ENCODE measurements at places on chromosomes 1 and 21. TPM values are rescaled to one million over a fixed set of nuclear protein-coding genes. Genes with fewer than 3 reads are reported as not detected.
A peak's percentile ranks its signal among the peaks of the same experiment; 100 is the strongest.

DNA sequence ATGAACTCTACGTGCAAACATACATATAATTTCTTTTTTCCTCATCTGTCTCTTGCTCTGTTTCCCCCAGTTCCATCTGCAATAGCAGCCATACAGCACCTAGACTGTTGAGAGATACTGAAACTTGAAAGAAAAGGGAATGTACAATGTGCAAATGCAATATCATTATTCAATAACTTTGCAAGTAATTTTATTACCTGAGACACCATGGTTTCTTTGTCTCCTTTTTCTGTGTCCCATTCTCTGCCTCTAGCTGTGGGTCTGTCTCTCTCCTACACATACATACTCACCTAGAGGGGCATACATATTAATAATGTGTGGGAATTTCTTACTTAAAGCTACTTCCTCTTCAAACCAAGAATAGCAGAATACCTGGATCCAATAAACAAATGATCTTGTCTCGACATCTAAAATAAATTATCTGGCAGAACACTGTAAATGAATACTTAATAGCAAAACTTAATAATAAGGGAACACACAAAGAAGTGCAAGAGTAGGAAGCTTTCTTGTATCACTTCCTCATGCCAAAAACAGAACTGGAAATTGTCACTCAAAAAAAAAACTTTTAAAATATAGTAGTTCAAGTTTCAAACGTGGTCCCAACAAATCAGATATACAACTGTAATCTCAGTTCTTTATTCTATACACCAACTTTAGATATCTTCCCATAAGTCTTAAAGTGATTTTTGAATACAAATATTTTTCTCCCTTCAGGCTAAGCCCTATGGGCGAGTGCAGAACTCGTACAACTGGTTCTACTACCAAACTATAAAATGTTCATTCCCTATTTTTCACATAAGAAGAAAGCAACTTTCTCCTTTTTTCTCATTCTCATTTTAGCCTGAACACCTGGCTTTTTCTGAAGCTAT lies 194.6 kb downstream of the NRIP1 start:
- no peak overlapping the region for H3K27ac ChIP-seq
- no peak overlapping the region for H3K4me3 ChIP-seq
- no peaks in the 10 kb centered on the region for H3K4me1 ChIP-seq
- H3K27me3 ChIP-seq = no peaks in the 10 kb centered on the region
- H3K36me3 ChIP-seq = no peaks in the 10 kb centered on the region
- no peak for DNase-seq

- H3K4me1 ChIP-seq = peaks cover 22% of the 10 kb centered on the region
- DNase-seq = peak; percentile 94
- H3K36me3 ChIP-seq = no peaks in the 10 kb centered on the region
- H3K27ac ChIP-seq = peak overlapping the region; percentile 72
- H3K4me3 ChIP-seq = no peak overlapping the region
Observed at GRCh38 chr1:7470904-7471638, 300.0 kb upstream of the VAMP3 start.

GRCh38 chr1:115188680-115189395 lies 99.5 kb upstream of the TSPAN2 start:
- H3K4me3 ChIP-seq = no peak overlapping the region
- H3K27ac ChIP-seq = no peak overlapping the region
- DNase-seq = no peak
- H3K36me3 ChIP-seq = no peaks in the 10 kb centered on the region
- no peaks in the 10 kb centered on the region for H3K27me3 ChIP-seq
- no peaks in the 10 kb centered on the region for H3K4me1 ChIP-seq

IKBKE gene
- total RNA-seq = 2.3 TPM

DNA sequence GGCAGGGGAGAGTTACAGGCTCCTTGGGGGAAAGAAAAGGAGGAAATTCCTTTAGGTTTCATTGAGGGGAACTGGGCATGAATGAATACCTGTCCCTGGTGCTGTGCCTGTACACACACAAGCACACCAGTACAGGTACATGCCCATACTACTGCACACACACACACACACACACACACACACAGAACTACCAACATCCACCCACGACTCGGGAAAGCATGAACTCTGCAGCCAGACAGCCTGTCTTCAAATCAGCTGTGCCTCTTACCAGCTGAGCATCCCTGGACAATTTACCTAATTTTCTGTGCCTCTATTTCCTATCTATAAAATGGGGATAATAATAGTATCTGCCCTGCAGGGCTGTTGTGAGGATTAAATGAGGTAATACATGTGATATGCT lies 7.2 kb upstream of the GRIK3 start:
- H3K4me3 ChIP-seq = no peak overlapping the region
- H3K36me3 ChIP-seq = no peaks in the 10 kb centered on the region
- no peak for DNase-seq
- H3K4me1 ChIP-seq = no peaks in the 10 kb centered on the region

Measured in A673 (cell line).